ENCODE measurements at places on chromosomes 7 and 10.

- DNase-seq = no peak
Measured at GRCh38 chr10:89504691-89505090, 30.7 kb downstream of the SLC16A12 start.

DNA sequence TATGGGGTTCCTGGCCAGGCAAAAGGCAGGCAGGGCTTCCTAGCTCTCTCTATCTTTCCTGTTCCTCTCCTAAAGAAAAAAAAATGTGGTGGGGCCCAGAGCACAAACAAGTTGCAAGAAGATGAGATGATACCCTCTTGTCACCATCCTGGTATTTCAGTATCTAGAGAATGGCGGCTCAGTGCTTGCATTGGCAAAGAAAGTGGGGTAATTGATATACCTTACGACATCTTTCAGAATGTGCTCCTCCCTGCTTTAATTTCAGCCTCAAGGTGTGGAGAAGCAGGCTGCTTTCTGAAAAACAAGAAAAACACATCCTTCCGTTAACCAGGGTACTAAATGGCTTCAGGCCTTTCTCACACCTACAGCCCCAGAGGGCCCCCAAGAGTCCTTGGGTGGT lies 34.5 kb upstream of the CUX1 start:
- no peak for DNase-seq

- DNase-seq = peak; percentile 67
Measured at GRCh38 chr7:28272461-28272877, 91.9 kb upstream of the JAZF1 start.

DNA sequence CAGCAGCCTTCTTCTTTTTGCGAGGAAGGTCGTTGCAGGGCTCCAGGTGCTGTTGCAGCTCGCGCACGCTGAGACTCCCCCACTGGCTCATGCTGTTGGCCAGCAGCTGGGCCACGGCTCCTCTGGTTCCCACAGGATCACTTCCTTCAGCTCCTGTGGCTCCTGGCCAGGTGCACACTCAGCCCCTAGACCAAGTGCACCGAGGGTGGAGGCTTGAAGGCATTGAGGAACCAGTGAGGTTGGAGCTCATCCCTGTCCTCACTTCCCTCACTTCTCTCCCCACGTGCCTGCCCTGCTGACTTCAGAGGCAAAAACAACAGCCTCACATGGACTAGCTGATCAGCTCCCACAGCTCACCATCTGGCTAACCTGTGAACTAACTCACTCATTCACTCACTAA lies 46.2 kb upstream of the ADRB1 start:
- DNase-seq = no peak

DNA sequence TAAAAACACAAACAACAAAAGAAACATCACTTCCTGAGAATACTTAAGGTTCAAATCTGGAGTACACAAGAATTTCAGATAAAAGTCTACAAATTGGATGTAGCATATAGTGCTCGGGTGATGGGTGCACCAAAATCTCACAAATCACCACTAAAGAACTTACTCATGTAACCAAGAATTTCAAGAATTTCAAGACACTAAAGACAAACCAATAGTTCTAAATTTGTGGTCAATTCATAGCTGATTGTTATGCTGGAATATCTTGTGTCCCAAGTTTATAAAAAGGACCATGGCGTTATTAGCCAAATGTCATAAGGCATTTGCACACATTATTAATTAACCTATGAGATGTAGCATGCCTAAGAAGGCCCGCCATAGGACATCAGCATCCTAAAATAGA lies 1204.1 kb upstream of the AUTS2 start:
- DNase-seq = peak; percentile 9

- no peak for DNase-seq
Measured at GRCh38 chr10:117609796-117610170, 67.2 kb downstream of the EMX2 start.

DNA sequence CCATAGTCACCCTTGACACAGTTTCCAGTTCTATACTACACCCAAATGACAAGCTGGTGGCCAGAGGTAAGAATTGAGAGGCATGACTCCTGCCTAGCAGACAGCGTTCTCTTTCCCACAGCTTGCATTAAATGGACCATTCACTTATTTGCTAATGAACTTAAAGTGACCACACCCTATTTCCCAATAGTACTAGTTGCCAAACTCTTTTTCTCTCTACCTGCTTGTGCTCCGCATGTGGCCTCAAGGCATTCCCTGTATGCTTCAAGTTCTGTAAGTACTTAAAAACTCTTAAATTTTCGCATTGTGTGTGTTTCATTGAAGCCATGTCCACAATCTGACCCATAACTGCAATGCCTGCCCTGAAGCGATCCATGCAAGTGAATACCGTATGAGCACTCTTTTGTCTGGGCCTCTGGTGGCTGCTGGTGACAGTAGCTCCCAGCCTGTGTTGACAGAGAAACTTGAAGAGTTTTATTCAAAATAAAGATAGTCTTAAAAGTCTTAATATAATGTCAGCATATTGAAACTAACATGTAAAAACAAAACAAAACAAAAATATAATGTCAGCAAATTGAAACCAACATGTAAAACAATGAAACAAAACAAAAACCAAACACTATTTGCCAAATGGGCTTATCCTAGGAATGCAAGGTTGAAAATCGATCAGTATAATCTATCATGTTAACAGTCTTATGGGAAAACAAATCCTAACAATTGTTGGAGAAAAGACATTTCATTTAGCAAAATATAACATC lies 73.6 kb downstream of the CCSER2 start:
- no peak for DNase-seq

- no peak for DNase-seq
Measured at GRCh38 chr7:1674161-1675035, 4.3 kb downstream of the ELFN1 start.
